ENCODE measurements at places on chromosomes 13 and 19. TPM values are rescaled to one million over a fixed set of nuclear protein-coding genes. Genes with fewer than 3 reads are reported as not detected.
A peak's percentile ranks its signal among the peaks of the same experiment; 100 is the strongest.

- DNase-seq: no peak
Measured at GRCh38 chr13:91397595-91397994, 826 bp upstream of the GPC5 start.

DNA sequence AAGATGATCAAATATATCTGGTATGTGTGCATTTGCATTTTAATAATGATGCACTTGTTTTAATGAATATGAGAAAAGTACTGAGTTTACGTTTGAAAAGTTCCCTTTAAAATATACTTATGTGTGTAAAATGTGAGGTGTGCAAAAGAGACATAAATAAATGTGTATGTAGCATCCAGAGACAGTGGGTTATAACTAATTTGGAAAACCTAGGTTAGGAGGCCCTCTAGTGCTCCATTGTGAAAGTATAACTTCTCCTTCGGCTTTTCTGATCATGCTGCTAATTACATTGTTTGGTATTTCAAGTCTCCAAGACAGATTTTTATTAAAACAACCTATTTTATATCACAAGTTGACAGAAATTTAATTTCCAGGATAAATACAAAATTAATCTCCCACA is 30.1 kb downstream of the SCEL start:
- no peak for DNase-seq

GRCh38 chr19:27676877-27677276 is 1536.1 kb downstream of the UQCRFS1 start:
- no peak for DNase-seq

DNA sequence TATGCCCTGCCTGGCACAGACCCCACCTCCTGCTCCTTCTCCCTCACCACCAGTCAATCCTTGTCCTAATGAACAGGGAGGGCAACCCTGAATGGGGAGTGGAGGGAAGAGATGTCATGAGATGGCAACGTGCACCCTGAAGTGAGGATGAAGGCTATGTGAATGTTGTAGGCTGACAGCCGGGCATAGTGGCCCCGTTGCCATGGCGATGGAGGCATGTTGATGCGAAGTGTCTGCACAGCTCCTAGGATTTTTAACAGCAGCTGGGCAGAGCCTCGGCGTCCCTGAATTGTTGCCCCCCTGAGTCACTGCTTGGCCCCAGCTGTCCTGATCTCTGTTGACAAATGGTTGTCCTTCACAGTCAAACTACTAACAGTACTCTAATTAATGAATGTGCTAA is 4.8 kb upstream of the ALOX5AP start:
- no peak for DNase-seq

DNA sequence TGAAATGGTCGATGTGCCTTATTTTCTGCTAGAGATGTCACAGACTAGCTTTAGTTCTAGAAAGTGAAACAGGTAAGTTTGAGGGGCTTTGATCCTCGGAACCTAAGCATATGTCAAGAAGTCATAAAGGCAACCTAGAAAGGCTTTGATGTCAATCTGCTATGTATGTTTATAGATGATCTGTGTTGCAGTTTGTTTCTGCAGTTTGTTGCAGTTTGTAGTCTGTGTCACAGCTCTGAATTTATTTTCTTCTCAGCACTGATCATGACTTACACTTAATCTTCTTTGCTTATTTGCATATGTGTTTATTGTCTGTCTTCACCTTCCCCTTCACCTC is 5.9 kb downstream of the LSM14A start:
- DNase-seq: no peak

DNA sequence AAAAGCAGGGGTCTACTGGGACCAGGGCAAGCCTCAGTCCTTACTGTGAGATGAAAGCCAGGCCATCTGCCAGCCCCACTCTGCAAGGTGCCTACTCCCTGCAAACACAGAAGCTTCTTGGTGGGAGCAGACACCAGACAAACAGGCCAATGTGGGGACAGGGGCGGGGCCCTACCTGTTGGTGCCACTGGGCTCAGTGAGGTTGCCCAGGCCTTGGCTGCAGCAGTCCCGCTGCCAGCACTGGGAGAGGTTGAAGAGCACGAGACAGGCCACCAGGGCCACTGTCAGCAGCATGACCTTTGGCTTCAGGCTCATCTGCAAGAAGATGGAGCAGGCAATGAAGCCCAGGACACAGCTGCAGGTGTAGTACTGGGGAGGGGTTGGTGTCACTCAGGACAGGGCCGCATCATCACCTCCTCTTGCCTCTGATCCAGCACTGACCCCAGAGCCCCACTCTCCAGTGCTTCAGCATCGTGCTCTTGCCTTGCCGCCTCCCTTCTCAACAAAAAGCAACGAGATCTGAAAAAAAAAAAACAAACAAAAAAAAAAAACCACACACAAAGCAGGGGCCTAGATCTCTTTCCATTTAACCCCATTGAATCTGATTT is 72.6 kb downstream of the NBEA start:
- no peak for DNase-seq

DNA sequence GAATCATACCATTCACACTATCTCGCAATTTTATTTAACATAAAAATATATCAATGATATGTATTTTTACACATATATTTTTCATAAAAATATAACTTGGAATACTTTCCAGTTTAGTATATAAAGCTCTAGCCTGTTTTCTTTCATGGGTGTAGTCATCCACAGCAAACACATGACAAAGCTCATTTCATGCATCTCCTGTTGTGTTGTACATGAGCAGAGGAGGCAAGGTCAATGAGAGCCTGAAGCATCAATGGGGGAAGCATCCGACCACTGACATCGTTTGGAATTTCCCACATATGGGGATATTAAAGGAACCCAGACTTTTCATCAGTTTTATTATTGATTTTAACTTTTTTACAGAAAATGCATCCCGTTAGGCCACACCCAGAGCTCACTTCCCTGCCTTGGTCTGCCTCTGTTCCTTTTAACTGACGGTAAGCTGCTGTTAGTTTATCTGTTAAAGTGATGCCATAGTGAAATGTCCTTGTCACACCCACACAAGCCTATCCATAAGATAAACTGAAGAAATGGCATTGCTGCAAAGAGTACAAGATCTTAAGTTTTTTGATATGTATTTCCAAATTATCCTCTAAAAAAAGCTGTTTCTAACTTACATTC is 44.0 kb downstream of the MIPEP start:
- DNase-seq: no peak

- DNase-seq: no peak
Measured at GRCh38 chr19:9932835-9933234, 3.5 kb downstream of the OLFM2 start.

GRCh38 chr13:43089912-43090498 is 66.6 kb downstream of the DNAJC15 start:
- DNase-seq: no peak

GRCh38 chr19:3154957-3155736 is 19.3 kb downstream of the GNA15 start:
- DNase-seq: peak; percentile 46

GRCh38 chr19:47757617-47758442 is 12.5 kb downstream of the NOP53 start:
- no peak for DNase-seq

GRCh38 chr19:35757231-35757748 is 461 bp upstream of the HSPB6 start:
- peak; percentile 53 for DNase-seq

DNA sequence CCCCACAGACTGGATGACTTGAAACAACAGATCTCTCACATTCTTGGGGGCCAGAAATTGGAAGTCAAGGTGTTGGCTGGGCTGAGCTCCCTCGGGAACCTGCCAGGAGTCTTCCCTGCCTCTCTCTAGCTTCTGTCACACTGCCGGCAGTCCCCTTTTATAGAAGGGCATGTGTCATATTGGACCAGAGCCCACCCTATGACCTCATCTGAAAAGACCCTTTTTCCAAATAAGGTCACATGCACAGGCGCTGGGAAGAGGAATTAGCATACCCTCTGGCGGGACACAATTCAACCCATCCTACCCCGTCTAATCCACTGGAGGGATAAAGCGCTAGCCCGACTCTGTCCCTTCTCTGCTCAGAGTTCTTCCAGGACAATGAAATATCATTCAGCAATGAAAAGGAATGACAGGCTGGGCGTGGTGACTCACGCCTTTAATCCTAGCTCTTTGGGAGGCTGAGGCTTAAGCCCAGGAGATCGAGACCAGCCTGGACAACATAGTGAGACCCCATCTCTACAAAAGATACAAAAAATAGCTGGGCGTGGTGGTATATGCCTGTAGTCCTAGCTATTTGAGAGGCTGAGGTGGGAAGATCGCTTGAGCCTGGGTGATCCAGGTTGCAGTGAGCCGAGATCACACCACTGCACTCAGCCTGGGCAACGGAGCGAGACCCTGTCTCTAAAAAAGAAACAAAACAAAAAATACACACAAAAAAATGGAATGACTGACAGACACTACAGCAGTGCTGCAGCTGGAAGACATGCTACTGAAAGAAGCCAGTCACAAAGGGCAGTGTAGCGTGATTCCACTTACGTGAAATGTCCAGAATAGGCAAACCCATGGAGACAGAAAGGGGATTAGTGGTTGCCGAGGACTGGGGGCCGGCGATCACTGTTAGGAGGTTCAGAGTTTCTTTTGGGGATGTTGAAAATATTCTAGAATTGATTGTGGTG is 28.5 kb downstream of the MEIS3 start:
- DNase-seq: no peak

DNA sequence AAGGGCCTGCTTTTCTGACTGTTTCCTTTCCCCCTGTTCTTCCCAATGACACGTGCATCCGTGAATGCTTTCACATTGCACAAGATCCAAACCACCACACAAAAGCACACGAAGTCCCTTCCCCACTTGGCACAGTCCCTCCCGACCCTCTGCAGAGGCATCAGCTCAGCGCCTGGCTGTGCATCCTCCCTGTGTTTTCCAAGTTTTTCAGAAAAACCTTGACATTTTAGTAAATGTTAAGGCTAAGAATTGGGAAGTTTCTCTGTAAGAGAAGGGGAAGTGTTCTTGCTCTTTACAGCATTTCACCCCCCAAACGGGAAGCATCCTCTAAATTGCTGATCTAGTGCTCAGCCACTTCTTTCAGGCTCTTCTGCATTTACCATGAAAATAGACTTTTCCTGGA is 94.5 kb upstream of the TM9SF2 start:
- DNase-seq: no peak

- DNase-seq: no peak
Measured at GRCh38 chr13:75652726-75653125, 16.6 kb downstream of the LMO7 start.

The C19orf67 gene
- total RNA-seq: not detected

The RASAL3 gene
- total RNA-seq: 2.0 TPM

The ZNF714 gene
- 8.0 TPM for total RNA-seq

The SH2D3A gene
- total RNA-seq: 3.4 TPM

The ZNF547 gene
- total RNA-seq: 2.6 TPM
